ENCODE measurements at places on chromosomes 1 and 21.

GRCh38 chr1:7225711-7226505 lies 440.7 kb downstream of the CAMTA1 start:
- no peak for DNase-seq

DNA sequence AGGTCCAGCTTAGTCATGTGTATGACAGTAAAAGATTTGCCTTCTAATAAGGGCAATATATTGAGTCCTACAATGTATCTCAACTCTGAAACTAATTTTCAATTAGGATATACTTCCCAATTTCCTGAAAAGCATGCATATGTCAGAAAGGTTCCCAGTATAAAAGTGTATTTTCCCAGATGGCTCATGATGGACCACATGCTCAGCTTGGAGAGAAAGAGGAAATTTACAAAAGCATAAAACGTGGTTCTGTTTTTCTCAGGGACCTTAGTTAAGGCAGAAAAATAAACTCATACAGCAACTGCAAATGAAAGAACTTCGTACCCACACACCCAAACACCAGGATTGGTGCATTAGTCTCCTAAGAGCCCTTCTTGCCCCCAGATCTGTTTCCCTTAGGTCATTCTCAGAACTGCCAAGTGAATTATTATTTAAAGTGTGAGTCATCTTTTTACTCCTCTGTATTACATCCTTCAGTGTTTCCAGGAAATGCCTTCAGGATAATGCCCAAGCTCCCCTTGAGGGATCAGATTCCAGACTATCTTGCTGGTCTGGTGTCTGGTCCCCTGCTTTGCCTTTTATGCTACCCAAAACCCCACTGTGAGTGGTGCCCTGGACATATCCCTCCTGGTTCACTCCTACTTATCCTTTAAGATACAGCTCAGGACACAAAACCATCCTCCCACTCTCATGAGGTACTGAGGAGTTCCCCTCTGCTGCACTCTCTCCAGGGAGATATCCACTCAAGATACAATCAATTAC lies 57.4 kb downstream of the SSX2IP start:
- DNase-seq: no peak

DNA sequence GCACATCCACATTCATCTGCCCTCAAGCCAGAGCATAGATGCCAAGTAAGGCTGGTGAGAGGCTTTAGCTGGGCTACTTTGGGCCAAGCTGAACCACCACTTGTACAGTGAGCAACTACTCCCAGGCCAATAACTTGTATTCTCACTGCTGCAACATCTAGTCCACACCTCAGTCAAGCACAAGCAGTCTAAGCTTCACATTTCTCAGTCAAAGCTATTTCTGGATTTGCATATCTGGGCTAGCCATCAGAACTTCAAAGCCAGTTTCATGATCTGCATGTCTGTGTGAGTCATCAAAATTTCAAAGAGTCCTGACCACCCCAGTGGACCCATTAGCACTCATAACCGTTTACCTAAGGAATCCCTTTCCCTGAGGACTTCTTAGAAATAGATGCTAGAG lies 77.7 kb upstream of the DIRAS3 start:
- no peak for DNase-seq

- DNase-seq: no peak
These were observed 119.8 kb downstream of the HLCS start for GRCh38 chr21:36846631-36847030.

DNA sequence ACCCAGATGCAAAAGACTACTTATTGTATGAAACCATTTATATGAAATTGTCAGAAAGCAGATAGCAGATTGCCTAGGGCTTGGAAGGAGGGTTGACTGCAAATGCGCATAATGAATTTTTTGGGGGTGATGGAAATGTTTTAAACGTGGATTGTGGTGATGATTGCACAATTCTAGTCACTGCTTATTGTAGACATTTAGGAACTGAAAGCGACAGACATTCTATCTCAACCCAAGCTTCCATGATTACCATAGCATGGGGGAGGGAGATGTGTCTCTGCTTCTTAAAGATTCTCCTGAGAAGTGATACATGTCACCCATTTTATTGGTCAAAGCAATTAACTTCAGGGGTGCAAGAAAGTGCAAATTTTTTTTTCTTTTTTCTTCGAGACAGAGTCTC lies 2.8 kb upstream of the MTF2 start:
- DNase-seq: no peak

DNA sequence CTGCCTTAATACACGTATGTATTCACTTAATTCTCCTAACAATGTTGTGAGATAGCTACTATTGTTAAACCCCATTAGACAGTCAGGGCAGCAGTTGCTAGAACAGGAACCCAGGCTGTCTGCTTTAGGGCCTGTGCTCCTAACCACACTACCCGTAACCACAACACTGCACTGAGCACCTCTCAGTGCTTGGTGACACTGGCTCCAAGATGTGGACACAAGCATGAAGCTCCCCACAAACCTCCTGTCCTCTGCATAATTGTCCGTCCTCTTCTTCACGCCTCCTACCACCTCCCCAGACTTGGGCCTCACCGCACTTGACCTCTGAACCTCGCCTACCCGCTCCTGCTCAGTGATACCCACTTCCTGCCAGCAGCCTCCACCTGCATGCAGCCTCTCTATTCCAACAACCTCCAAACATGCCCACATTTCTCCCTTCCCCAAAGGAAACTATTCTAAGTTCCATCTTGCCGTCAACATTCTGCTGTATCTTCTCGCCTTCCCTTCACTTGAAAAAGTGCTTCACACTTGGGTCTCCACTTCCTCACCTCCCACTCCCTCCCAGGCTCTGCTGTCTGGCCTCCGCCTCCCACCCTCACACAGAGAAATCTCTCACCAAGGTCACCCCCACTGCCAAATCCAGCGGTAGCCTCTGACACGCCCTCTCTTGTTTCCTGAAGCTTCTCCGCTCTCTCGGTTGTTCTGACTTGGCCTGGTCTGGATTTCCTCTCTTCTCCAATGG lies 14.6 kb upstream of the AHDC1 start:
- DNase-seq: no peak

DNA sequence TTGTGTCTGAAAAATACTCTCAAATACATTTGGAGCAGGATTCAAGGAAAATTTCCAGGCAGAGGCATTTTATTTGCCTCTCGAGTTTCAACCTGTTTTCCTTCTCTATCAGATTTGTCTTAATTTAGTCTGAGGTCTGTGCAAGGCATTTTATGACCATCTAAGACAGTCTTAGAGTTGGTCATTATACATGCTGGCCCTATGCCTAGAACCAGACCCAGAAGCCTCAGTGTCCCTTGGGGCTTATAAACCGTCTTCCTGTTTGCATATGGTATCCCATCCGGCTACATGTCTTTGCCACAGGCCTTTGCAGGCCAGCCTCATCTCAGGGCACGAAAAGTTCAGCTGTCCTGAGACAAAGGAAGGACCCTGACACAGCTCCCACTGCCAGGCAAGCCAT lies 346.1 kb downstream of the SIPA1L2 start:
- DNase-seq: no peak

DNA sequence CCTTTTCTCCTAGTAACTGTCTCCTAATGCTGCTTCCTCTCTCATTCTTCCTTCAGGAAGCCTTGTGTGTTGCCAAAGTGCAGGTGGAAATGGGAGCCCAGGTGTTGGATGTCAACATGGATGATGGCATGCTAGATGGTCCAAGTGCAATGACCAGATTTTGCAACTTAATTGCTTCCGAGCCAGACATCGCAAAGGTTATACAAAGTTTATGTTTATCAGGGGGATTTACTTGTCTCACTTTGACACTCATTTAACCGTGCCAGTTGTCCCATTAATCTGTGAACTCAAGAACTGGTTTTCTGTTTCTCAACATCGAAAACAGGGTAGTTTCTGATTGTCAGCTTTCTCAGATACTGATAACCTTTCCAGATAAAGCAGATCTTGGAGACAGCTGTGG lies 40.4 kb downstream of the MTR start:
- no peak for DNase-seq

GRCh38 chr1:27622828-27623227 lies 12.2 kb downstream of the FGR start:
- DNase-seq: no peak

DNA sequence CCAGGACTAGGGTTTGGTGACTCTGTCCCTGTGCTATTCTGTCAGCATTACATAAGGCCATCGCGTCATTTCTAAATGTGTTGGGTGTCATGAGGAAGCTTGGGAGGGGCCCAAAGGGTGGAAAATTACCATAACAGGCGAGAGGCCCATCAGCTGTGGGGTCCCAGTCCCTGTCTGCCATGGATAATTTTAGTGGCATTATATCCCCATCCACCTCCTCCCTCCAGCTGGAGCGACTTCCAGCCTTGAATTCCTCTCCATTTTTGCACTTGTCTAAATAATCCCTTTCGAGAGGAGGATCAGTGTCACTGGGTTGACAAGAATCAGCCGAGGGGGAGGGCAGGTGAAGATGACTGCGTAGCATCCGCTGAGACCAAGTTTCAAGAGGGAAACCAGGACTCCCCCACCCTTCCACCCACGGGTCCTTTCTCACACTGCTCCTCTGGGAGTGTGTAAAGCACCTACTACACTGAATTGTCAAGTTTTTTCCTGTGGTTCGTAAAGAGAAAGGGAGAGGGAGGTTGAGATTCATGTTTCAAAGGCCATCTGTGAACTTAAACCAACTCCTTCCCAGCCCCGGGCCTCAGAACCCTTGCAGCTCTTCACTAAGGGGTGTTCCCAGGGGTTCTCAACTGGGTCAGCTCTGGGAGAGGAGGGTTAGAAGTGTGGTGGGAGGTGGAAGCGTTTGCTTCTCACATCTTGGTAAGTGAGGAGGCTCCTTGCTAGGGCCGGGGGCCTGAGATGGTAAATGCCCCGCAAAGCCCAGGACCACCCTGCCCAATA lies 29.2 kb downstream of the VASH2 start:
- DNase-seq: no peak

DNA sequence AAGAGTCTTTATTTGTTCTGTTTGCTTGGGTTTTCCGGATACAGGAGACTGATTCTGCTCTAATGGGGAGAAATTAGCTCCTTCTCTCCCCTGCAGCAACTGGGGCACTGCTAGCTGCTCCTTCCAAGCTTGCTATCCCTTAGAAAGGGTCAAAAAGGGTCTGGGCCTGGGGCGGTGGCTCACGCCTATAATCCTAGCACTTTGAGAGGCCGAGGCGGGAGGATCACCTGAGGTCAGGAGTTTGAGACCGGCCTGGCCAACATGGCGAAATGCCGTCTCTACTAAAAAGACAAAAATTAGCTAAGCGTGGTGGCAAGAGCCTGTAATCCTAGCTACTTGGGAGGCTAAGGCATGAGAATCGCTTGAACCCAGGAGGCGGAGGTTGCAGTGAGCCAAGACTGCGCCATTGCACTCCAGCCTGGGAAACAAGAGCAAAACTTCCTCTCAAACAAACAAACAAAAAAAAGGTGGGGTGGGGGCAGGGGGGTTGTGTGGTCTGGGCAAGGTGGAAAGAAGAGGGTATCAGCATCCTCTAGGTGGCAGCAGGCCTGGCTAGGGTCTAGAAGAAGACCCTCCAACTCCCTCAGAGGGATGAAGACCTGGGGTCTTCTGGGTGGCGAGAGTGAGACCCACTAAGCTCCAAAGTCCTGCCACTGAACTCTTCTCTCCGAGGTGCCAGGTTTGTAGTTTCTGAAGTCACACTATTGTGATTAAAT lies 15.4 kb upstream of the TBX15 start:
- no peak for DNase-seq

GRCh38 chr1:218904416-218904815 lies 269.3 kb upstream of the LYPLAL1 start:
- DNase-seq: no peak

DNA sequence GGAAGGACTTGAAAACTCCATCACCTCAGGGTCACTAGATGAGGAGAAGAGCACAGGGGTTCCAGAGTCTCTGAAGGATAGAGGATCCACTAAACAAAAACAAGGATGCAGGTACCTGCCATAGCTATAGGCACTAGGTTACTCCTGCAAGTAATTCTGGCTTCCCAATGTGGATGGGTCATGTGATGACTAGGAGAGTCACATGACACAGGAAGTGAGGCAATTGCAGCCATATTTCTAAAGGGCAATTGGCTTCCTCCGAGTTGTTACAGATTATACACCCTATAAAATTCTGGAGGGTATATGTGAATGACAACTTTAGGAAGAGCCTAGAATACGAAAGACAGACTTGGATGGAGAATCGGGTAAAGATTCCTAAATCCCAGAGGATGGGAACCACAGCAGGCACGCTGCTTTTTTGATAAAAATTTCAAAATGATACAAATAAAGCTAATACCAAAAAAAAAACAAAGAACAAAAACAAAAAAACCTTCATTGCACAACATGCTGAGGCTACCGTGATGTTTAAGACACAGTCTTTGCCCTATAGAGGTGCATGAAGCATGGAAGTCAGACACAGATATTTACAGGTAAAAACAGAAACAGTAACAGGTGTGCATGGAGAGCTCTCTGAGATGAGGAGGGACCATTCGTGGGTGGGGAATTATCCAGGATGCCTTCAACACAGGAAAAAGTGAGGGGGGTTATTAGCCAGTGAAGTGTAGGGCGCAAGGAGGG lies 10.5 kb downstream of the MTX1 start:
- DNase-seq: no peak

- no peak for DNase-seq
These were observed 44.6 kb downstream of the COQ8A start for GRCh38 chr1:226984521-226985238.

GRCh38 chr1:117610036-117610435 lies 4.2 kb downstream of the TENT5C start:
- no peak for DNase-seq

DNA sequence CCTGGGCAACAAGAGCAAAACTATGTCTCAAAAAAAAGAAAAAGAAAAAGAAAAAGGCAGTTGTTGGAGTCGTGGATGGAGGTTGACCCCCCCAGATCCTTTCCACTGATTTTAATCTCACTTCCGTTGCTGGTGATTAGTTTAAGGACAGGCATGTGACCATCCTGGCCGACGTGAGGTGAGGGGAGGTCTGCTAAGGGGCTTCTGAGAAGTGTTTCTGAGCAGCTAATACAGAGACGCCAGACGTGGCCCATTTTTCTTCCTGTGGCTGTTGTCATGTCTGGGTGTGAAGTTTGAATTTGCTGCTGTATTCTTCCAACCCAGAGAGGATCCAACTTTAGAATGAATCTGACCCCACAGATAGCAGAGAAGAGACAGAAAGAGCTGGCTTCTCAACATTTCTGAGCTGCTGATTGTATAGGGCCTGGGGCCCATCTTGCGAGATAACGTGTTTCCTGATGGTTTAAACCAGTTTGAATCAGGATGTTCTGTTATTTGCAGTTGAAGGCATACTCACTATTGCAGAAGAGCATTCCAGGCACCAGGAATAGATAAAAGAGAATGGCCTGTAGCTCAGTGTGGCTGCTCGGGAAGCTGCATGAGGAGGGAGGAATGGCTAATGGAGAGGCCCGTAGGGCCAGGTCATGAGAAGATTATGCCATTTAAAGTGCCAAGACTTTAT lies 22.8 kb upstream of the SSBP3 start:
- DNase-seq: no peak

- peak; percentile 91 for DNase-seq
These were observed 4.8 kb downstream of the RUNX3 start for GRCh38 chr1:24925082-24925779.

- no peak for DNase-seq
These were observed 72.6 kb downstream of the DDR2 start for GRCh38 chr1:162704673-162705424.

DNA sequence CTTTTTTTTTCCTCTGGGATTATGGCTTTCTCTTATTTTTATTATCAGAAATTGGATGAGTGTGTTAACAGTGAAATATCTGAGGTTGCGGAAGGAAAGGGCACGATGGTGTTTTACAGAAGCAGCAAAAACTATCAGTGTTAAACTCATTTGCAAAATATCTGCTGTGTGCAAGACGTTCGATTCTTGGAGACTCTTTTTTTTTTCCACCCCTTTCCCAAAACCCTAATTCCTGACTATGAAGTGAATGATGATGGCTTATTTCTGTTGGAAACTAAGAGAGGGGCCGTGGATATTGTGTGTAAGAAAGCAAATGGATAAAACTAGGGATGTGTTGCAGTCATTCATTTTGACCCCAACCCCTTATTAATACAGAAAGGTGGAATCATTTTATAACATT lies 677 bp downstream of the NCAM2 start:
- DNase-seq: no peak

All from effector memory CD4-positive, alpha-beta T cell (primary cell).